Naive thymus-derived CD8-positive, alpha-beta T cell (primary cell): ENCODE measurements at places on chromosomes 5 and 9. TPM values are rescaled to one million over a fixed set of nuclear protein-coding genes. Genes with fewer than 3 reads are reported as not detected.

DNA sequence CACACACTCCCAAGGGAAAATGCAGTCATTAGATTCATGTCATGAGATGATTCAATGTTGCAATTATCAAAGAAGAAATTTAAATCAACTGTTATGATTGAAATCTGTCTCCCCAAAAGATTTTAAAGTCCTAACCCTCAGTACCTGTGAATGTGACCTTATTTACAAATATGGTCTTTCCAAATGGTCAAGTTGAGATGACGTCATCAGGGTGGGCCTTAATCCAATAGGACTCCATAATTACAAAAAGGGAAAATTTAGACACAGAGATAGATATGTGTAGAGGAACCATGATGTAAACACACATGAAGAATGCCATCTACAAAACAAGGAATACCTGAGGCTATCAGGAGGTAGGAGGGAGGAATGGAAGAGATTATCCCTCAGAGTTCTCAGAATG is 221.1 kb downstream of the ISL1 start:
- H3K27ac ChIP-seq = no peak overlapping the region
- no peak for DNase-seq
- no peaks in the 10 kb centered on the region for H3K4me1 ChIP-seq
- H3K4me3 ChIP-seq = no peak overlapping the region
- H3K27me3 ChIP-seq = no peaks in the 10 kb centered on the region

GRCh38 chr9:85172001-85172978 is 502.8 kb downstream of the NTRK2 start:
- DNase-seq = no peak
- H3K27me3 ChIP-seq = peaks cover 9% of the 10 kb centered on the region
- H3K4me1 ChIP-seq = no peaks in the 10 kb centered on the region
- no peak overlapping the region for H3K27ac ChIP-seq

- no peak overlapping the region for H3K4me3 ChIP-seq
- H3K27ac ChIP-seq = no peak overlapping the region
- DNase-seq = no peak
- H3K27me3 ChIP-seq = no peaks in the 10 kb centered on the region
- H3K36me3 ChIP-seq = no peaks in the 10 kb centered on the region
Observed at GRCh38 chr5:73682176-73682575, 56.2 kb downstream of the ARHGEF28 start.

GRCh38 chr9:3989915-3990314 is 310.0 kb downstream of the GLIS3 start:
- no peak for DNase-seq
- H3K4me1 ChIP-seq = no peaks in the 10 kb centered on the region
- no peak overlapping the region for H3K4me3 ChIP-seq
- H3K36me3 ChIP-seq = no peaks in the 10 kb centered on the region
- peaks cover 5% of the 10 kb centered on the region for H3K27me3 ChIP-seq
- no peak overlapping the region for H3K27ac ChIP-seq

DNA sequence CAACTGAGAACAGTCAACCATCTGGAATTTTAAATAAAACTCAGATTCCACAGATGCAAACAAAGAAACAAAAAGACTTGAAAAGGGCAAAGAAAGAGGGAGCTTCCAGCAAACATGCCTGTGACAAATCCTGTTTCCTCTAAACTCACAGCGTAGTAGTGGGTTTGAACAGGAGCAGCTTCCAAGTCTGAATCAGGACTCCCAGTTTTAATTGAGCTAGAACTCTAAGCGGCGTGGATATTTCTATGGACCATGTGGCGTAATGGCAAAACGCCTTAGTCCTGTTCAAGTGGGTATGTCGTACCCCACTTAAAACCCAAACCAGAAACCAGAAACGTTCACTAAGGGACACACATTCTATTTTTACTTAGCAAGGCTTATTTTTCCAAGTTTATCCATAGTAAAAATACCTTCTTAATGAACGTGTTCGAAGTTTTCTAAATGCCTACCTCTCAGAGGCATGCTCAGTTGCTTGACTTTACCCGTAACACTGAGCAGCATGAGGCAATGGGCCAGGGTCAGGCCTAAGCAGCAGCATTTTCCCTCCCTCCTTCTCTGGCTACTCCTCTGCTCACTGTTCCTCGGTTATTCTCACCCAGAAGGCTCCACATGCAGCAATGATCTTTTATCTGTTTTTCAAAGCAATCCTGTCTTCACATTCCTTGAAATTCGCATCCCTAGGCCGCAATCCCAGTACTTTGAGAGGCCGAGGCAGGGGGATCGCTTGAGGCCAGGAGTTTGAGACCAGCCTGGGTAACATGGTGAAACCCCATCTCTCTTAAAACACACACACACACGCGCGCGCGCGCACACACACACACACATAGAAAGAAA is 77.9 kb downstream of the FNBP1 start:
- H3K27me3 ChIP-seq = no peaks in the 10 kb centered on the region
- peaks cover 39% of the 10 kb centered on the region for H3K4me1 ChIP-seq
- H3K4me3 ChIP-seq = no peak overlapping the region
- no peak for DNase-seq
- H3K36me3 ChIP-seq = peaks cover 47% of the 10 kb centered on the region

- H3K4me1 ChIP-seq = peaks cover 53% of the 10 kb centered on the region
- peak overlapping the region; percentile 85 for H3K4me3 ChIP-seq
- H3K36me3 ChIP-seq = no peaks in the 10 kb centered on the region
- H3K27ac ChIP-seq = peak overlapping the region; percentile 87
- peak; percentile 80 for DNase-seq
Observed at GRCh38 chr9:129624168-129624759, 1.7 kb upstream of the NTMT1 start.

CCL21 gene
- total RNA-seq = not detected
